ENCODE measurements at places on chromosomes 16 and 17.
A peak's percentile ranks its signal among the peaks of the same experiment; 100 is the strongest.

GRCh38 chr16:48057048-48057447, 98.7 kb downstream of the ABCC12 start:
- DNase-seq = no peak

DNA sequence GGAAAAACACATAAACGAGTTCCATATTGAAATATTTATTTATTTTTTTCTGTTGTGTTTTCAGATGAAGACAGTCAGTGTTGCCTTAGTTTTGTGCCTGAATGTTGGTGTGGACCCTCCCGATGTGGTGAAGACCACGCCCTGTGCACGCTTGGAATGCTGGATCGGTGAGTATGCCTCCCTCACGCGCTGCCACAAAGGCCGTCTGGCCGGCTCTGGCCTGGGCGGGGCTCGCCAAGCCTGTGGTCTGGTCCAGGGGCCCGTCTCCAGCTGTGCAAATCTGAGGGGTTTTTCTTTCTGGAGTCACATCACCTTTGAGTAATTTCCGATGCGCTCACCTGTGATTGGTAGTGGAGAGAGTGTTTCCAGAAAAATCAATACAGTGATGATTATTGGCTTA, 81.0 kb downstream of the RPTOR start:
- DNase-seq = no peak

GRCh38 chr17:72102366-72102765, 18.5 kb upstream of the SOX9 start:
- no peak for DNase-seq

GRCh38 chr16:68275611-68276191, 11.4 kb downstream of the SLC7A6 start:
- no peak for DNase-seq

DNA sequence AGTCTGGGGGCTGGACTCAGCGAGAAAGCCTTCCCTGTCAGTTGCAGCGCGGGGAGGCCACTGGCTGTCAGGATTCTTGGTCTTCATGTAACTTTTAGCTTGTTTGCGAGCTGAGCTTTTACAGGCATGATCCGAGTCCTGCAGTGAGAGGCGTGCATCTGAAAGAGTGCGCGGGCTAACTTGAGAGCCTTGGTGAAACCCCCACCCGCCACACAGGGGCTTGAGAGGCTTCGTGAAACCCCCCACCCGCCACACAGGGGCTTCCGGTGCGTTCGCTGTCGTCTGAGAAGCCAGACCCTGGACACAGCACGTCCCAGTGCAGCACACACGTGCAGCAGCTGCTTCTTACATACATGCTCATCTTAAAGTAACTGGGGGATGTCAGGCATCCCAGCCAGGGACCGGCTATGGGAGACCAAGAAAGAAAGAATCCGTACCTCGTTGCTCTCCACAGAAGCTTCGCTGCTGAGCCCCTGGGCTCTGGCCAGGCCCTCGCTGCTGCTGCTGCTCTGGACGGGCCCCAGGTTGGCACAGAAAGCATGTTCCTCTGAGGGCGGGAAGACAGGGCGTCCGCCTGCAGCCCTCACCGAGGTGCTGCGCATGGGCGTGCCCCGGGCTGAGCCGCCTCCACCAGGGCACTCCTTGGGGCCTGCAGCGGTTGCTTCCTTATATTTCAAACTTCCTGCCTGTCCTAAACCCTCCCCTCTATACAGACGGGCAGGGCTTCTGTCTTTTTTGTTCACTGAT, 7.8 kb downstream of the NUDT16L1 start:
- DNase-seq = no peak

- DNase-seq = no peak
These were observed 69.4 kb upstream of the NKD1 start for GRCh38 chr16:50478773-50479149.

DNA sequence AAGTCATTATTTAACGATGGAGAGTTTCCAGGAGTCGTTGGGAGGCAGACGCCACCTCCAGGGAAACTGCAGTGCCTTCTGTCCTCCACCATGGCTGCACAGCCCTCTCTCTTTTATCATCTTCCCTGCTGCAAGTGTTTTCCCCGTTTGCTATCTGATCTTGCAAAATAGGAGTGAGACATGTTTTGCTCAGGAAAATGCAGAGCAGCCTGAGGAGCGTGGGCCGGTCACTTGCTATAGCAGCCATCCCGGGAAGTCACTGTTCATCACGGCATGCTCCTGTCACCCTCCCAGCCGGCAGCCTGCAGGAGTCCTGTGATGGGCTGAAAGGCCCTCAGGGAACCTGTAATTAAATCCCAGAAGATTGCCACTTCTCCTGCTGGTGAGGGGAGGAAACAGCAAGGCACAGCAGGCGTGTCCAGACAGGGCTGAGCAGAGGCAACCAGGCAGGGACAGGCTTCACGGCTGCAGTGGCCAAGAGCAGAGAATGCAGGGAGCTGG, 143.1 kb downstream of the GSG1L start:
- no peak for DNase-seq

- DNase-seq = no peak
These were observed 2.2 kb upstream of the TRAF4 start for GRCh38 chr17:28741358-28742349.

DNA sequence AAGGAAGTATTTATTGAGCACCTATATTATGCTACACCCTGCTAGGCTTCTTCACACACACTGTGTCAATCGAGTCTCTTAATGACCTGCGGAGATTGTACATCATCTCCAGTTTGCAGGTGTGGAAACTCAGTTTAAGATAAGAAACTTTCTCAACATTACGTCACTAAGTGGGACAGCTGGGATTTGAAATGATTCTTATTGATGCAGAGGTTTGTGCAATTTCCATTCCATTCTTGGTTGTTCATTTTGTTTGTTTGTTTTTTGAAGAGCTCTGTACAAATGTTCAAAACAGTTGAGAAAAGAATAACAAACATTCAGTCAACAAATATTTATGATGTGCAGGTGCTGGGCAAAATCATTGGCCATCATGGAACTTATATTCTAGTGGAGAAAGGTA, 84.8 kb downstream of the MAP2K6 start:
- no peak for DNase-seq

- DNase-seq = no peak
These were observed 40.1 kb downstream of the HIC1 start for GRCh38 chr17:2094891-2095535.

DNA sequence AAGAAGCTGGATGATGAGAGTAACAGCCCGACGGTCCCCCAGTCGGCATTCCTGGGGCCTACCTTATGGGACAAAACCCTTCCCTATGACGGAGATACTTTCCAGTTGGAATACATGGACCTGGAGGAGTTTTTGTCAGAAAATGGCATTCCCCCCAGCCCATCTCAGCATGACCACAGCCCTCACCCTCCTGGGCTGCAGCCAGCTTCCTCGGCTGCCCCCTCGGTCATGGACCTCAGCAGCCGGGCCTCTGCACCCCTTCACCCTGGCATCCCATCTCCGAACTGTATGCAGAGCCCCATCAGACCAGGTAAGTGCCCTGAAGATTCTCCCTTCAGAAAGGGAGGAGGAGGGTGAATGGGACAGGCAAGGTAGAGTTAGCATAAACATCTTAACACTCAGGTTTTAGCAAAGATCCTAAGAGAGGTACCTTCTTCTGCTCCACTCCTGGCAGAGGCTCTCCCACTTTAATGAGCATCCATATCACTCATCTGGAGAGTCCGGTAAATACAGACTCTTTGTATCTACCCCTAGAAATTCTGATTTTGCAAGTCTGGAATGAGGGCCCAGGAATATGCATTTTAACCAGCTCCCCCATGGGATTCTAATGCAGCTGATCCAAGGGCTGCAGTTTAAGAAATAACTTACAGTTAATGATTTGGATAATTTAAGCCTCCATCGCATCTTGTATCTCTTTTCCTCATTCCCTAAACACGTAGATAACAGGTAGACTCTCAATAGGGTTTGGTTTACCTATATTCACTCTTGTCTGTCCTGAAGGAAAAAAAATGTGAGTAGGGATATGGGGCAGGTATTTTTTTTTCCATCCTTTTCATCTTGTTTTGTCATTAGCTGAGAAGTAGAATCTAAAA, 3.3 kb downstream of the HLF start:
- no peak for DNase-seq

- no peak for DNase-seq
These were observed 29.0 kb downstream of the RAB11FIP3 start for GRCh38 chr16:454397-454940.

- DNase-seq = no peak
These were observed at the start of gene PPL for GRCh38 chr16:4936991-4937781. PPL (minus strand) TSS chr16:4937148; CDS start chr16:4937045, 103 bp downstream.

DNA sequence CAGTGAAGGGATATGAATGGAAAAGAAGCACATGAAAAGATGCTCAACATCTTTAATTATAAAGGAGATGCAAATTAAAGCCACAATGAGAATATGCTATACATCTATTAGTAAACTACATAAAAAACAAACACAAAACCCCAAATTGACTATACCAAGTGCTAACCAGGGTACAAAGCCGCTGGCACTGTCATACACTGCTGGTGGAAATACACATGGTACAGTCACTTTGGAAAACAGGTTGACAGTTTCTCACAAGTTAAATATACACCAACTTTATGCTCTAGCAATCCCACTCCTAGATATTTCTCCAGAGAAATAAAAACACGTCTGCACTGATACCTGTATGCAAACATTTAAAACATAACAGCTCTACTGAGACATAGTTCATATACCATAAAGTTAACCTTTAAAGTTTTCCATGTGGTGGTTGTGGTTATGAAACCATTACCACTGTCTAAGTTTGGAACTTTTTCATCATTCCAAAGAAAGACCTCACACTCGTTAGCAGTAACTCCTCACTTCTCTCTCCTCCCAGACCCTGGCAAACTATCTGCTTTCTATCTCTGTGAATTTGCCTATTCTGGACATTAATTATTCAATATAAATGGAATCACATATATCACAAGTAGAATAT, 42.7 kb downstream of the ADGRG5 start:
- DNase-seq = no peak

- no peak for DNase-seq
These were observed 3.2 kb upstream of the CDK5RAP3 start for GRCh38 chr17:47967607-47968252.

DNA sequence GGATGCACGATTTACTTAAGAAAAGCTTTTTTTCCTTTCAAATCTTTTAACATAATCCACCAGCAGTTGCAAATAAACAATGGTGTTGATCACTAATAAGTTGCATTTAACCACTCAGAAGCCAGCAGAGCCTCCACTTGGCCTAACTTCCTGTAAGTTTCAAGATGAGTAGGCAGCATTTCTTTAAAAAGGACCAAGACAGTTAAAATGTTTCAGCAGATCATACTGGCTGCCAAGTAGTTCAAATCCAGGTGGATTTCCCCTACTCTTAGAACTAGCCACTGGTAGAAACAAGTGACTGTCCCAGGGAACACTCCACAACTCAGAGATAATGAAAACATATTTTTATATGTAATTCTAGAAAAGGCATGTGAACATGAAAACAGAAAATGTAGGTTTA, 17.0 kb upstream of the RFFL start:
- DNase-seq = no peak

- peak; percentile 63 for DNase-seq
These were observed at the start of gene CHRNE for GRCh38 chr17:4903051-4903818. CHRNE (minus strand) TSS chr17:4903098; CDS start chr17:4903063, 35 bp downstream.

- DNase-seq = no peak
These were observed 89.3 kb downstream of the GAS7 start for GRCh38 chr17:10109146-10109545.

- DNase-seq = no peak
These were observed 92.3 kb downstream of the PITPNC1 start for GRCh38 chr17:67469208-67469980.

- no peak for DNase-seq
These were observed 22.9 kb downstream of the ACSF3 start for GRCh38 chr16:89116341-89117226.

All from stimulated activated CD4-positive, alpha-beta T cell treated with anti-CD3 and anti-CD28 coated beads, TNF-alpha, amount 100 ng/mL, for 4 hours (primary cell).